ENCODE measurements at places on chromosomes 7 and 10. TPM values are rescaled to one million over a fixed set of nuclear protein-coding genes. Genes with fewer than 3 reads are reported as not detected.
A peak's percentile ranks its signal among the peaks of the same experiment; 100 is the strongest.

GRCh38 chr10:22550732-22551131 lies 163.6 kb downstream of the PIP4K2A start:
- H3K36me3 ChIP-seq = no peaks in the 10 kb centered on the region
- H3K4me3 ChIP-seq = no peak overlapping the region
- H3K27me3 ChIP-seq = no peaks in the 10 kb centered on the region
- DNase-seq = peak; percentile 51
- no peaks in the 10 kb centered on the region for H3K4me1 ChIP-seq
- no peak overlapping the region for H3K27ac ChIP-seq

GRCh38 chr7:158811894-158812293 lies 17.4 kb downstream of the ESYT2 start:
- peaks cover 11% of the 10 kb centered on the region for H3K4me1 ChIP-seq
- no peak for DNase-seq

DNA sequence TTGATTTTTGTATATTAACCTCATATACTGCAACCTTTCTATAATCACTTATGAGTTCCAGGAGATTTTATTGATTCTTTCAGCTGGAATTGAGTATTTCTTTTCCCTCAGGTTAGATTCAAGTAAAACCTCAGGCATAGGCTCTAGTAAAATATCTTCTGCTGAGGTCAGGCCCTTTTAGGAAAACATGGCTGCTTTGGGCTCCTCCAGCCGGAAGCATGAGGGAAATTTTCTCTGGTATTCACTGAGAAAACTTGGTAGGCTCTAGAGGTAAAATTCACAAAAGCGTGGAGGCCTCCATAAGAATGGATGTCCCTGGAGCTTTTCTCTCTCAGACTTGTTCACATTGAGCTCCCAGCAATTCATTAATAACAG lies 56.7 kb downstream of the AKR1E2 start:
- no peaks in the 10 kb centered on the region for H3K4me1 ChIP-seq
- no peaks in the 10 kb centered on the region for H3K36me3 ChIP-seq
- no peak overlapping the region for H3K27ac ChIP-seq
- no peak overlapping the region for H3K4me3 ChIP-seq
- H3K27me3 ChIP-seq = no peaks in the 10 kb centered on the region
- DNase-seq = no peak

CABCOCO1 gene
- 1.5 TPM for polyA plus RNA-seq

- no peak overlapping the region for H3K27ac ChIP-seq
- DNase-seq = peak; percentile 53
- H3K36me3 ChIP-seq = no peaks in the 10 kb centered on the region
- H3K4me3 ChIP-seq = peak overlapping the region; percentile 26
- peaks cover 3% of the 10 kb centered on the region for H3K4me1 ChIP-seq
These were observed 1212.4 kb downstream of the SORCS1 start for GRCh38 chr10:105952153-105952552.

SFTPA1 gene
- not detected for polyA plus RNA-seq

DNA sequence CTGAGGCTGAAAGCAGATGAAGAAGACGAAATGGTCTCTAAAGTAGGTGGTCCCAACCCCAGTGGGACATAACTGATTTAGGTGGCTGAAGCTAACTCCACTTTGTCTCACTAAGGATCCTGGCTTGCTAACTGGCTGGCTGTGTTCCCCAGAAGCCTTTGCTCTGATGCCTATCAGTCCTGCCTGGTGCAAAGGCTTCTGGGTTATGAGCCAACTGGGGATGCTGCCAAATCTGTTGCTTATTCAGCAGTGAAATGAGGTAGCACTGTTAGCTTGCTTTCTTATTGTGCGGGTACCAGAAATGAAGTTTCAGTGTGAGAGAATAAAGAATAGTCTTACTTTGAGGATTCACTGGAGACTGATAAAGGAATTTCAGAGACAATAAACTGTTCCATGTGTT lies 18.1 kb downstream of the PRKG1 start:
- no peaks in the 10 kb centered on the region for H3K36me3 ChIP-seq
- no peak overlapping the region for H3K27ac ChIP-seq
- H3K4me3 ChIP-seq = no peak overlapping the region
- DNase-seq = no peak
- H3K4me1 ChIP-seq = no peaks in the 10 kb centered on the region

DNA sequence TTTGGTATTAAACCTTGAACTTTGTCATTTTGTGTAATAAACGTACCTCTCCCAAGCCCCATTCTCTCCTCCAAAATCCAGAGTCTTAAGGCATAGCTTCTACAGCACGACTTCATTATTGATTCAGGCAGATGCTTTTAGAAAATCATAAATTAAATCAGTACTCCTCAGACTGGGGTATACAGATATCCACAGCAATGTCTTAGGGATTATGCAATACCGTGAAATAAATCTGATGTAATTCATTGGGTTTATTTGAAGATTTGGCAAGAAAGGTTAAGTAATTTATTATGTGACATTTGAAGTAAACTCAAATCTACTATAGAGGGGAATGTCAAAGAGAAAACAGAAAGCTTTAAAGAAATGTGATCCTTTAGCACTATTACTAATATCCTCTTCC lies 246.1 kb upstream of the PLXDC2 start:
- no peaks in the 10 kb centered on the region for H3K27me3 ChIP-seq
- no peak overlapping the region for H3K27ac ChIP-seq
- no peak for DNase-seq

DNA sequence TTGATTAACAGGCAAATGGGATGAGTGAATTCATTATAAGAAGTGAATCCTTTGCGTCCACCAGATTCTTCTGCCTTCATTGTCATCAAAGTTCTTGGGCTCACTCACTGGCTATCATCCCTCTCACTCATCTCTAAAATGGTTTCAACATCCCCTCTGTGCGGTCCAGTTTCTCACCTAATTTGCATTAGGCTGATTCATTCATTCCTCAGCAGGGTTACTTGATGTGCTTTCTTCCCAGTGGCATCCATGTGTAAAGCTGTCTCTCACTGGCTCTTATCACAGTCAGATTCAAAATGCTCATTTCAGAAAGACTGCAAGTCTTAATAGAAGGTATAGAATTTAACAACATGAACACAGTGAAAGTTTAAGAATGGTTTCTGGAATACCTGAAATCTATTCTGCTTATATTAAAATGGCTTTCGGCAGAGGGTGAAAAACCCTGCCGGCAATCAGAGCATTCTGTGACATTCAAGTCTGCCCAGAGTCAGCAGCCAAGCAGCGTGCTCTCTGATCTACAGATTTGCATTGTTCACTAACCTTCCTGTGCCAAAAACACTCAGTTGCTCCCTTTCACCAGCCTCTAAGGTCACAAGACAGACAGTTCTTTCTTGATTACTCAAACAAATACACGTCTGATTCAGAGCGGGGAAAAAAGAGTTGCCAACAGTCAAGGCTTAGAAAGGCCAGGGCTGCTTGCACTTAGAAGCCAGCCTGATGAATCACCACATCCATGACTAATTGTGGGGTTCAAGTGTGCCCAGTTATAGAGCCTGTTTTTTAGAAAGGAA lies 106.7 kb downstream of the TES start:
- H3K27me3 ChIP-seq = no peaks in the 10 kb centered on the region
- no peaks in the 10 kb centered on the region for H3K4me1 ChIP-seq
- no peak for DNase-seq
- no peak overlapping the region for H3K27ac ChIP-seq
- H3K4me3 ChIP-seq = no peak overlapping the region

EPHA1 gene
- 6.9 TPM for polyA plus RNA-seq

GRCh38 chr7:28161331-28161730 lies 19.3 kb downstream of the JAZF1 start:
- no peak overlapping the region for H3K4me3 ChIP-seq
- no peaks in the 10 kb centered on the region for H3K36me3 ChIP-seq
- H3K27ac ChIP-seq = no peak overlapping the region
- no peaks in the 10 kb centered on the region for H3K27me3 ChIP-seq
- H3K4me1 ChIP-seq = no peaks in the 10 kb centered on the region

DNA sequence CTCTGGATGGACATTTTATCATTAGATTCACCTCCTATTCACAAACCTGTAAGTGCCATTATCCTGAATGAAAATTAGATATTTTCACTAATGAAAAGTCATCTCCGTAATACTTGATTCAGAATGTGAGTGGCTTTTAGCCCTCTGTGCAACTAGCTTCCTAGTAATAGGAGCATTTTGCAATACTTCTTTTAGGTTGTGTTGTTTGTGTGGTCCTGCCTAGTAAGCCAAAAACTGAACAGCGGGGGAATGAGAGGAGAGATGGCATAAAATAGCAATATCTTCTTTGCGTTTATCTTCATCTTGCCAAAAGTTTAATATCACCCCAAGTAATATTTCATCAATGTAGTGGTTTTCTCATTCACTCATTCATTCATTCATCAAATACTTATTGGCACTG lies 507.5 kb upstream of the CELF2 start:
- H3K27ac ChIP-seq = no peak overlapping the region
- H3K4me3 ChIP-seq = no peak overlapping the region
- no peaks in the 10 kb centered on the region for H3K4me1 ChIP-seq
- H3K36me3 ChIP-seq = no peaks in the 10 kb centered on the region
- DNase-seq = no peak
- H3K27me3 ChIP-seq = no peaks in the 10 kb centered on the region

DNA sequence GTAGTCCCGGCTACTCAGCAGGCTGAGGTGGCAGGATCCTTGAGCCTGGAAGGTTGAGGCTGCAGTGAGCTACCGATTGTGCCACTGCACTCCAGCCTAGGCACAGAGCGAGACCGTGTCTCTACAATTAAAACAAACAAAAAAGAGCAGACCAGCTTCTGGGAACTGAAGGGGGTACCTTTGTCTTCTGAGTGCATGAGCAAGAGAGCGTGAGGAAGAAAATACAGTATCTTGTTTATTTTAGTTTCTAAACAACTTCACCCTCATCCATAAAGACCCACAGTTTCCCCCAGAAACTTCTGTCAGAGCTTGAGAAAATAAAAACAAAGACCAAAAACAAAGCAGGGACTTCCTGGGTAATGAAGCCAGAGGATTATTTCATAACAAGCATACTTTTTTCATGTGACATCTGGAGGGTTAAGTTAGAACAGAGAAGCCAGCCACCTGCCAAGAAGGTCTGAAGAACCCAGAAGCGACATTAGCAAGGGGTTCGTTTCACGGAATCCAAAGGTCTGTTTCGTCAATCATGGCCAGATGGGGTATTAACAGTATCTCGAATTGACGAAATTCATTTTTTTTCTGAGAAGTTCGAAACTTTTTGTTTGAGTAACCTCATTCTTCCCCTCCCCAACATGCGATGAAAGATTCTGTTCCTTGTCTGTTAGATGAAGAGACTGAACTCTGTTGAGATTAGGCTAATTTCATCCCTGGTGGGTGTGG lies 10.2 kb upstream of the IL2RA start:
- peak overlapping the region; percentile 18 for H3K27ac ChIP-seq
- H3K36me3 ChIP-seq = no peaks in the 10 kb centered on the region
- DNase-seq = no peak
- no peaks in the 10 kb centered on the region for H3K4me1 ChIP-seq

DNA sequence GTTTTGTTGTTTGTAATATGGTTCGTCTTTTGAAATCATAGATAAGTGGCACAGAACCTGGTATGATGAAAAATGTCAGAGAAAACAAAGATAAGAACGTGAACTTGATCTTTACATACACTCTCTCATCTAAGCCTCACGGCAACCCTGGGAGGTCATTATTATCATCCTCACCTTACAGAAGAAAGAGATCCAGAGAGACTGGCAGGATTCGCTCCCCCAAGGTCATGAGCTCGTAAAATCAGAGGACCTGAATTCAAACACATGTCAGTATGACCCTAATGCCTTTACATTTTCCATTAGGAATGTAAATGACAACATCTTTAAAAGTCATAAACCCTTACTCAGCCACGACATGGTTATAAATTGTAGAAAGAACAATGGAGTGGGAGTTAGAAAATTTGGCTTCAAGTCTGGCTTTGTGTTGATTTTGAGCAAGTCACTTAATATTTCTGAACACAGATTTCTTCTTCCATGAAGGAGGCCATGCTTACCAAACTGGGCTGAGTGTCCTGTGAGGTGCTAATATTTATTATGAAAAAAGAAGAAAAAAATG lies 35.9 kb downstream of the HIPK2 start:
- no peak for DNase-seq
- no peak overlapping the region for H3K4me3 ChIP-seq
- H3K4me1 ChIP-seq = peaks cover 65% of the 10 kb centered on the region
- no peaks in the 10 kb centered on the region for H3K36me3 ChIP-seq
- no peak overlapping the region for H3K27ac ChIP-seq

DNA sequence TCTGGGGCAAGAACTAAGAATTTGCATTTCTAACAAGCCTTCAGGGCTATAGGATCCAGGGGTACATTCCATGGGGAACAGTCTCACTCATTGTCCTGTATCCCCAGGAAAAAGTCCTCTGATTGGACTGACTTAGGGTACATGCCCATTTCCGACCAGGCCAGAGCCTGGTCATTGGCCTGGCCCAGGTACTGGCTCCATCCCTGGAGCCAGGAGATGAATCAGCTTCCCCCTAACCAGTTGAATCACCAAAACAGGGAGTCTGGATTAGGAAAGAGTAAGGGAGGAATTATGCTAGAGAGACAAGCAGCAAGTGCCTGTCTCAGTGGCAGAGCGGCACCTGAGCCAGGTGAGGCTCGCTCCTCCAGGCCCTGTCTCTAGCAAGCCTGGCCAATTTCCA lies 137.5 kb downstream of the FGFR2 start:
- no peak overlapping the region for H3K4me3 ChIP-seq
- no peaks in the 10 kb centered on the region for H3K36me3 ChIP-seq
- no peaks in the 10 kb centered on the region for H3K4me1 ChIP-seq
- DNase-seq = no peak

- no peaks in the 10 kb centered on the region for H3K36me3 ChIP-seq
- no peak for DNase-seq
These were observed 202.2 kb downstream of the FRMD4A start for GRCh38 chr10:14128519-14128918.

DNA sequence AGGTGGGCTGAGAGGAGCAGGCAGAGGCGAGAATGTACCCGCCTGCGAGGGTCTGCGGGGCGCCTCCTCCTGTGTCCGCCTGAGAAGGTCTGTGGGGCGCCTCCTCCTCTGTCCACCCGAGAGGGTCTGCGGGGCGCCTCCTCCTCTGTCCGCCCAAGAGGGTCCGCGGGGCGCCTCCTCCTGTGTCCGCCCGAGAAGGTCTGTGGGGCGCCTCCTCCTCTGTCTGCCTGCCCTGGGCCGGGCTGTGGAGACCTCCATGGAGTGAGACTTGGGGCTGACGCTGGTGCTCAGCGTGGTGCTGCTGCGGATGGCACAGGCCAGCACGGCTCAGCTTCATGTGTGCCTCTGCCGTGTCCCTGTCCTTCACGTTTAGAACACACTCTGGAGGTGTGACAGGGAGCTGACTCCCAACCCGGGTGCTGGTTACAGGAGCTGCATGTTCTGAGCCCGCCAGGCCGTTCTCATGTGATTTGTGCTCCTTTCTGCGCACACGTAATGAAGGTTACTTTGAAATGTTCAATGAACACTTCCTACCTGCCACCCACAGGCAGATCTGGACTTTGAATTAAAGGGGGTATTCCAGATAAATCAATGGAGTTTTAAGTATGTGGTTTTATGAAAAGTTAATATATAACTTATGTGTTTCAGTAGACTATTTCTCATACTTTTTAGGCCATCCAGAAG lies 20.5 kb upstream of the GET4 start:
- no peaks in the 10 kb centered on the region for H3K4me1 ChIP-seq
- DNase-seq = no peak
- no peak overlapping the region for H3K4me3 ChIP-seq
- H3K27ac ChIP-seq = no peak overlapping the region
- H3K36me3 ChIP-seq = peaks cover 4% of the 10 kb centered on the region
